ENCODE measurements at places on chromosomes 11 and 22.

DNA sequence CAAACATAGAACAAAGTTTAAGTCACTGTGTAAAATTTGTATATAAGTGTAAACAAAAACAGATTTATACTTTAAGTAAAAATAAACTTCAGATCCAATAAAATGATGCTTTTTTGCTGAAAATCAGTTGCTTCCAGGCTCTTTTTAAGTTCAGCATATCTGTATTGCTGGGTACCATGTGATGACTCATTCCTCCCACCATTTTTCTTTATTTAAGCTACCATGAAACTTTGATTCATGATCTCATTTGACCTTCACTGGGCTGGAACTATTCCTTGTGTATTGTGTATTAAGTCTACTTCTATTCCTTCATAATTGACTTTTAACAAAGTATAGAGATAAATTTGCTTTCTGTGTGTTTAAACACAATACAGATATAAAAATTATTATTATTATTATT, 46.3 kb upstream of the RRM1 start:
- no peak for DNase-seq

- DNase-seq = no peak
Observed at GRCh38 chr11:1406571-1407485, 17.1 kb downstream of the BRSK2 start.

DNA sequence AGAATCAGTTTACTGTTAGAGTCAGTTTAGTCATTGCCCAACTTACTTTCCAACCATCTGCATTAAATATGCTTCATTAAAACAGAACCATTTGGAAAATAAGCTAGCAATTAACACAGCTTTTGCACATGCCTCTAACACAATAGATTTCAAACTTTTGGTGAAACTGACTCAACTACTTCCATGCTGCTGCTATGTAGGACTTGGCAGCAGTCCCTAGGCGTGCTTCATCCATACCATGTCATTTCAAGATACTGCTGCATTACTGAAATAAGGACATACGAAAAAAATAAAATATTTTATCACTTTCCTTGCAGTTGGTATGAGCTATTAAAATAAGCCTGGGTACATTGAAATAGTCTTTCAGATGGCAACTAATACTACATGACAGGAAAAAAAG, 65.5 kb upstream of the SOX6 start:
- DNase-seq = no peak

- no peak for DNase-seq
Observed at GRCh38 chr11:75706260-75706729, 11.3 kb upstream of the MOGAT2 start.

DNA sequence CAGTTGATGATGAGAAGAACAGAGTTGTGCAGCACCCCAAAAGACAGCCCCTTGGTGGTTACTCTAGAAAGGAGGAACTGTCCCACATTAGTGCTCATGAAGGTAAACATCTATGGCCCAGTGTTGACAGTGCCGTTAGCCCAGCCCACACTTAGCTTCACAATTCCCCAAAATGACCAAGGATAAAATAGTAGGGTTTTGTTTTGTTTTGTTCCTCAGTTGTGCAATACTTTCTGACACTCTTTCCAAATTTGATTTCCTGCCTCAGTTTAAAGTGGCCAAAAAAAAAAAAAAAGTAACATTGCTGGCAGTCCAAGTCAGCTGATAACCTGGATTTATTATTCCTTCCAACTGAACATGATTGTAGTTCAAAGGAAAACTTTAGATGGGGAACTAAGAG, 269.4 kb downstream of the TMEM135 start:
- no peak for DNase-seq

- no peak for DNase-seq
Observed at GRCh38 chr11:133997554-133997953, 40.8 kb upstream of the IGSF9B start.

- no peak for DNase-seq
Observed at GRCh38 chr11:112795142-112795815, 165.9 kb upstream of the NCAM1 start.

Data from activated gamma-delta T cell (primary cell).